ENCODE measurements at places on chromosomes 6 and 20. TPM values are rescaled to one million over a fixed set of nuclear protein-coding genes. Genes with fewer than 3 reads are reported as not detected.

NMBR gene
- not detected for polyA plus RNA-seq

SLC22A7 gene
- polyA plus RNA-seq: not detected

TOP1 gene
- polyA plus RNA-seq: 14.7 TPM

FNDC1 gene
- 0.03 TPM for polyA plus RNA-seq

COQ3 gene
- polyA plus RNA-seq: 7.1 TPM

NFS1 gene
- polyA plus RNA-seq: 31.4 TPM

ULBP1 gene
- polyA plus RNA-seq: 0.69 TPM
